ENCODE measurements at places on chromosomes 13 and 19. TPM values are rescaled to one million over a fixed set of nuclear protein-coding genes. Genes with fewer than 3 reads are reported as not detected.

DNA sequence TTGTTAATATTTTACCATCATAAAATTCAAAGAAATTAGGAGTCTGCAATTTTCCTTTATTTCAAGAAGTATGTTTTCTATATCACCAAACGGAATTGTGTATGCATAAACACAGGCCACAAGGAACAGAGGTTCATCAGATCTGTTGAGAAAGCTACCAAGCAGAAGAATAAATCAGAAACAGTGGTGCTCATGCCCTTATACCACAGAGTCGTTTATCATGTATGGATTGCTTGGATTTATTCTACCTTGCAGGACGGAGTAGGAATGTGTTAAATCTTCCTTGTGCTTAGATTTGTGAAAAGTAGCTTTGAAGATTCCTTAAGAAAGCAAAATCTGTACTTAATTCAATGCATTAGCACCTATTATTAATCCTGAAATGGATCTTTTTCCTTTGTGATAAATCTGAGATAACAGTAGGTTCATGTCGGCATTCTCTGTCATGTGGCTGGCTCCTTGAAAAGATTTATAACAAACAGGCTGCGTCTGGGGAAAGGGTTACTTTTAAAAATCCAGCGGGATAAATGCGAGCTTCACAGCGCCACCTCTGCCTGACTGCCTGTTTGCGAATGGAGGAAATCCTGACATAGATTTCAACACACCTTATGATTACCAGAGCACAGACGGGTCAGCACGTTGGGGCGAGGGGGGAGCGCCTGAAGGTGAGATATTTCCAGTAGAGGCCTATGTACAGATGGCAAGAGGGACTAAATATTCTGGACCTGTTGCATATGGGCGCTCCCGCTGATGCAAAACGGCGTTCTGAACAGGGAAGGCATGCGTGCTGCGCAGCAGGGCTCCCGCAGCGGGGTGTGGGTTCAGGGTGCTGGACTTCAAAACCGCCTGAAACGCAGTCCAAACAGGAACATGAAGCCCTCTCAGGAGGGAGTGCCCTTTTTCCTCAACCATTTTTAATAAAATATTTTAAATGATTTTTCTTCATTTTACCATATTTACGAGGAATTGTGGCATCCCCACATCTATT is 445.5 kb upstream of the SGCG start:
- no peak overlapping the region for H3K4me3 ChIP-seq
- DNase-seq = no peak
- H3K36me3 ChIP-seq = no peaks in the 10 kb centered on the region
- no peaks in the 10 kb centered on the region for H3K27me3 ChIP-seq
- no peaks in the 10 kb centered on the region for H3K4me1 ChIP-seq

GRCh38 chr19:57096685-57097361 is 23.0 kb upstream of the USP29 start:
- H3K27ac ChIP-seq = no peak overlapping the region
- DNase-seq = no peak
- no peak overlapping the region for H3K4me3 ChIP-seq
- peaks cover 10% of the 10 kb centered on the region for H3K27me3 ChIP-seq
- H3K36me3 ChIP-seq = no peaks in the 10 kb centered on the region
- no peaks in the 10 kb centered on the region for H3K4me1 ChIP-seq

- peaks cover 71% of the 10 kb centered on the region for H3K27me3 ChIP-seq
- H3K4me3 ChIP-seq = peak overlapping the region; percentile 12
- no peaks in the 10 kb centered on the region for H3K36me3 ChIP-seq
- H3K4me1 ChIP-seq = no peaks in the 10 kb centered on the region
- DNase-seq = no peak
Observed at GRCh38 chr19:17679526-17680229, 8.5 kb downstream of the UNC13A start.

GRCh38 chr13:26872525-26873385 is 112.2 kb upstream of the GPR12 start:
- no peak for DNase-seq
- H3K4me3 ChIP-seq = no peak overlapping the region
- no peaks in the 10 kb centered on the region for H3K4me1 ChIP-seq
- H3K27me3 ChIP-seq = no peaks in the 10 kb centered on the region

- no peak overlapping the region for H3K4me3 ChIP-seq
- DNase-seq = no peak
- no peaks in the 10 kb centered on the region for H3K4me1 ChIP-seq
- H3K27ac ChIP-seq = no peak overlapping the region
- no peaks in the 10 kb centered on the region for H3K27me3 ChIP-seq
- H3K36me3 ChIP-seq = no peaks in the 10 kb centered on the region
Observed at GRCh38 chr13:27053902-27054595, 117.6 kb downstream of the USP12 start.

- no peaks in the 10 kb centered on the region for H3K27me3 ChIP-seq
- DNase-seq = no peak
- H3K27ac ChIP-seq = peak overlapping the region; percentile 98
- H3K36me3 ChIP-seq = no peaks in the 10 kb centered on the region
- no peak overlapping the region for H3K4me3 ChIP-seq
- H3K4me1 ChIP-seq = peaks cover 18% of the 10 kb centered on the region
Observed at GRCh38 chr13:114067886-114068651, 64.4 kb downstream of the RASA3 start.

DNA sequence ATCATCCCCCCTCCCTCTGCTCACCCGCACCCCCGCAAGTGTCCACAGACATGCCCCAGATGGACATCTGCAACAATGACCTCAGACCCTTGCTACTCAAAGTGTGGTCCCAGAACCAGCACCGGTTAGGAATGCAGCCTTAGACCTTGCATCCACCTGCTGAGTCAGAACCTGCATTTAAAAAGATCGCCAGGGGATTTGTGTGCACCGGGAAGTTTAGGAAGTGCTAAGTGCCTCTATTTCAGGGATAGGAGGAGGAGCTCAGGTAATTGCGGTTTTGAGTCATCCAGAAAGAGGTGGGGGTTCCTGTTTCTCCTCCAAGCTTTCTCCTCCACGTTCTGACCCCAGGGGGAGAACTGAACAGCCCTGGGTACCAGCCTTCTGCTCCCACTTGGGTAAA is 46.2 kb downstream of the CACNA1A start:
- H3K4me1 ChIP-seq = no peaks in the 10 kb centered on the region
- no peak overlapping the region for H3K27ac ChIP-seq
- peaks cover 32% of the 10 kb centered on the region for H3K27me3 ChIP-seq
- H3K4me3 ChIP-seq = no peak overlapping the region
- H3K36me3 ChIP-seq = no peaks in the 10 kb centered on the region

GRCh38 chr19:50551034-50551714 is 17.1 kb downstream of the LRRC4B start:
- no peaks in the 10 kb centered on the region for H3K4me1 ChIP-seq
- H3K36me3 ChIP-seq = no peaks in the 10 kb centered on the region
- peak overlapping the region; percentile 40 for H3K4me3 ChIP-seq
- peak overlapping the region; percentile 43 for H3K27ac ChIP-seq
- H3K27me3 ChIP-seq = peaks cover 82% of the 10 kb centered on the region

GRCh38 chr19:19406878-19407632 is 1.6 kb downstream of the GATAD2A start:
- no peaks in the 10 kb centered on the region for H3K27me3 ChIP-seq
- peak; percentile 45 for DNase-seq
- H3K4me3 ChIP-seq = peak overlapping the region; percentile 86
- H3K27ac ChIP-seq = peak overlapping the region; percentile 89

DNA sequence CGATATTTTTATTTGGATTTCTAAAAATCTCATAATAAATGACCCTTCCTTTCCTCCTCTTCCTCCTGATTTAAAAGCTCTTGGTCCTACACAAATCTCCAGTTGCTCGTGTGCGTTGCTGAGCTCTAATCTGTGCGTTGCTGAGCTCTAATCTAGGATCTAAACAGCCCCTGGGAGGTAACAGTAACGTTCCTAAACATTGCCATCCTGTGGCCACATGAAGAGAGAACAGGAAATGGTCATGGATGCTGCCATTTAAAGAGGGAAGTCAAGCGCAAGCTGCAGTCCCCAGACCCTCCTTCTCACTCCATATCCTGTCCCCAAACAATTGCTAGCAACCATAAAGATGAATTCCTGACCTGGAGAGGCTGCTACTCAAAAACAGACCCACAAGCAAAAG is 170.8 kb downstream of the NUFIP1 start:
- no peak overlapping the region for H3K4me3 ChIP-seq
- H3K4me1 ChIP-seq = no peaks in the 10 kb centered on the region
- no peak overlapping the region for H3K27ac ChIP-seq
- no peak for DNase-seq
- no peaks in the 10 kb centered on the region for H3K36me3 ChIP-seq
- no peaks in the 10 kb centered on the region for H3K27me3 ChIP-seq

GRCh38 chr13:60312851-60313505 is 84.0 kb upstream of the TDRD3 start:
- no peak for DNase-seq
- H3K27ac ChIP-seq = no peak overlapping the region
- no peak overlapping the region for H3K4me3 ChIP-seq
- H3K27me3 ChIP-seq = no peaks in the 10 kb centered on the region
- no peaks in the 10 kb centered on the region for H3K4me1 ChIP-seq
- no peaks in the 10 kb centered on the region for H3K36me3 ChIP-seq

DNA sequence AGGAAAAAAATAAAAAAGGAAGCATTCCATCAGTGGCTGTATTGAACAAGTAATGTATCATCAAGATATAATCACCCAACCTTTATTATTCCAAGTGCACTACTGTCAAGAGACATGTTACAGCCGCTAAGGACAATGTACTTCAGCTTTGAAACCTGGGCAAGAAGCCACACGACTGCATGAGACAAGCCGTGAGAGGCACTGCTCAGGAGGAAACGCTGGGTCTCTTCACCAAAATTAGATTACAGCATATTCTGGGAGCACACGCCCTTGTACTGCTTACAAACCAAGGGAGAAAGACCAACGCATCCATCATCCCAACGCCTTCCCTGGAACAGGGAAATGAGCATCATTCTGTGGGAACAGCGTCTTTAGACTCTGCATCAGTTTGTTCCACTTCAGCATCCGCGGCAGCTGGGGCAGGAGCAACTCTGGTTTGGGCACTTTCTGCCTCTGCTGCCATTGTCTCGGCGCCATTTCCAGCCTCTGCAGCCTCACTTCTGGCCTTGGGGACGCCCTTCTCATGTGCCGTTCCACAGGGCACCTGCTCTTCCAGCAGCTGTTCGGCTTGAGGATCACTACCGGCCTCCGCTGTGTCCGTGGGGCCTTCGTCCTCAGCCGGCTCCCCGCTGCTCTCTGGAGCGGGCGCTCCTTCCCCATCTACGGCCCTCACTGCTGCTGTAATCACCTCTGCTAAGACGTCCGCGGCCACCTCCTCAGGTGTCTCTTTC is 22.4 kb upstream of the BRD4 start:
- H3K4me1 ChIP-seq = no peaks in the 10 kb centered on the region
- no peak for DNase-seq
- H3K27ac ChIP-seq = no peak overlapping the region
- no peak overlapping the region for H3K4me3 ChIP-seq

The TMEM91 gene
- 17.0 TPM for total RNA-seq

The NR1H2 gene
- 71.0 TPM for total RNA-seq

The KLK7 gene
- 103 TPM for total RNA-seq

The F2RL3 gene
- 4.2 TPM for total RNA-seq

Data from breast epithelium (tissue), 4 donors.